ENCODE measurements at places on chromosomes 13 and 19.
A peak's percentile ranks its signal among the peaks of the same experiment; 100 is the strongest.

DNA sequence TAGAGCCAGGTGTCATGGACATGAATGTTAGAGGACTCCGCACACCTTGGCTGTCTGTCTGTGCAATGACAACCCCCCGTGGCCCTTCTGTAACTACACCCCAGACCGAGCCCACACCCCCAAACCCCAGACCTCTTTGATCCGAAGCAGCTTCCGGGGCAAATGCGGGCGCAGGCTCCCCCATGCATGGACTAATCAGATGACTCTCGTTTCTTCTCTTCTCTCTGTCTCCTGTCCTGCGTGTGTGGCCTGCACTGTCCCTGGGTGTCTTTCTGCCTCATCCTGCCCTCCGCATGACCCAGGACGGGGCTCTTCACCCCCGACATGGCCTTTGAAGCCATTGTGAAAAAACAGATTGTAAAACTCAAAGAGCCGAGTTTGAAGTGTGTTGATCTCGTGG lies 38.9 kb downstream of the TMED1 start:
- DNase-seq = no peak

- no peak for DNase-seq
Measured at GRCh38 chr13:113426591-113426986, 26.7 kb downstream of the ADPRHL1 start.

GRCh38 chr13:93867481-93867880 lies 612.0 kb downstream of the DCT start:
- DNase-seq = no peak

GRCh38 chr13:48618937-48619336 lies 34.8 kb upstream of the CYSLTR2 start:
- no peak for DNase-seq

DNA sequence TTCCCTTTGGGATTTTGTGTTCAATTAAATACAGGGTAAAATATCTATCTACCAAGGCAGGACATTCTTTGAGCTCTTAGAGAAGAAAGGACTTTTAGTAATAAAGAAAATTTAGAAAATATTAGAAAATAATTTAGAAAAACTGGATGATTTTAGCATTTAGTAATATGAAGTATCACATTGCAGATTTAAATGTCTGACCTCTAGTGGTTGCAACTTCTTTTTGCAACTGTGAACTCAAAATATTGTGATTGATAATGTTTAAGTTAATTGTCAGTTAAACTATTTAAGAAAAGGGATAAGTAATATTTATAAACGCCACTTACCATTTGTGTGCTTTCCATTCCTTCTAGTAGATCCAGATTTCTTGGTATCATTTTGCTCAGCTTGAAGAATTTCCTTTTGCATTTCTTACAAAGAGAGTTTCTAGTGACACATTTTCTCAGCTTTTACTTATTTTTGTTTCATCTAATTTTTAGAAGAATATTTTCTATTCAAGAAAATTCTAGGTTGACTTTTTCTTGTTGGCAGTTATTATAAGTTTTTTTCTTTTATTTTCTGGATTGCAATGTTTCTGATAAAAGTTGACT lies 10.3 kb upstream of the POSTN start:
- DNase-seq = no peak

DNA sequence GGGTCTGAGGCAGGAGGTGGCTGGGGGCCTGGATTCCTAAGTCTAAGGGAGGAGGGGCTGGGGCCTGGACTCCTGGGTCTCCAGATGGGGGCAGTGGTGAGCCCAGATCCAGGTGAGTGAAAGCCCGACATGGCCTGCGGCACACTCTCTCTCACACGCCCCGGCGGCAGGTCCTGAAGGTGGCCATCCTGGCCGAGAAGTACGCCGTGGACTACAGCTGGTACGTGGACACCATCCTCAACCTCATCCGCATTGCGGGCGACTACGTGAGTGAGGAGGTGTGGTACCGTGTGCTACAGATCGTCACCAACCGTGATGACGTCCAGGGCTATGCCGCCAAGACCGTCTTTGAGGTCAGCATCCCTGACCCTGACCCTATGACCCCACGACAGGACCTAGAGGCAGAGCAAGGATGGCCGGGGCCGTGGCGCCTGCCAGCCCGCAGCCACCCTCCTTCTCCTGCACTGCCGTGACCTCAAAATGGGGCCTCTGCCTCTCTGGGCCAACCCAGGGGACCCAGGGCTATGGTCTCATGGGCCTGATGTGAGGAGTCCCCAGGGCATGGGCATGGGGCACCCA lies 13.2 kb downstream of the FUZ start:
- no peak for DNase-seq

- DNase-seq = peak; percentile 54
Measured at GRCh38 chr19:42436006-42436405, 6.7 kb downstream of the CXCL17 start.
